ENCODE measurements at places on chromosomes 11 and 22.

GRCh38 chr22:37075822-37076433 lies 24.4 kb downstream of the KCTD17 start:
- no peak for DNase-seq

DNA sequence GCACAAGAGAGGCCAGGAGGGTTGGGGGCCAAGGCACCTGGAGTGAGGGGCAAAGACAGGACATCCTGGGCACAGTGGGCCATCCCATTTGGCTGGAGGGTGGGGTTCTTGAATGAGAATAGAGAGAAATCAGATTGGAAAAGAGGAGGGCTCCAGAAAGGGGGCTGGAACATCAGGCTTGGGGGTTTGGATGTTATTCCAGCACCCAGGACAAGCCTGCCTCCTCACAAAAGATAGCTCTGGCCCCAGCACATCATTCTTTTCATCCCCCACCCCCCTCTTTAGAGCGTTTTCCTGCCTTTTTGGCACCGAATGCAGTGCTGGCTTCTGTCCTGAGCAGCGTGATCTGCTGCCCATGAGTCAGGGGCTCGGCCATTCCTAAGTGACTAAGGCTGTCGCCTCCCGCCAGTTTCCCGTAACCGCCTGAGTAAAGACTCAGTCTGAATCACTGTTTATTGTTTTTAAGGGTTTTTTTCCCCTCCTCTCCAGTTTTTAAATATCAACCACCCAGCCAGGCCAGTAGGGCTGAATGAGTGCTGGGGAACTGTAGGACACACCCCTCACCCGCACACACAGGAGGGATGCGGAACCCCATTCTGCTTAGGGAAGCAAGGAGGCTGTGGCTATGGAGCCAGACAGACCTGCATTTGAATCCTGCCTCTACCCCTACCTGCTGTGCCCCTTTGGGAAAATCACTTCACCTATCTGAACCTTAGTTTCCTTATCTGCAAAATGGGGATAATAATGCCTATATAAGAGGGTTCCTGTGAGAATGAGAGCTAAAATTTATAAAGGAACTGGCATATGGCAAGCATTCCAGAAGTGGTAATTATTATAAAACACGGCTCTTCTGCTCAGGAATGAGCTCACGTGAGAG lies 32.4 kb upstream of the NAV2 start:
- DNase-seq: no peak

DNA sequence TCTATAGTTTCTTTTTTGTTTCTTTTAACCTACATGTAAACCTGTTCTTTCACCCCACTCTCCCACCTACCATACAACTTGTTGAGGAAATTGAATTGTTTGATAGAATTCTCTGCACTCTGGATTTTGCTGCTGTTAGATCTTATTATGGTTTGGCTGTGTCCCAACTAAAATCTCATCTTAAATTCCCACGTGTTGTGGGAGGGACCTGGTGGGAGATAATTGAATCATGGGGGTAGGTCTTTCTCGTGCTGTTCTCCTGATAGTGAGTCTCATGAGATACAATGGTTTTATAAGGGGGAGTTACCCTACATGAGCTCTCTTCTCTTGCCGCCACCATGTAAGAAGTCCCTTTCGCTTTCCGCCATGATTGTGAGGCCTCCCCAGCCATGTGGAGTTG lies 15.0 kb upstream of the PITPNB start:
- DNase-seq: no peak

DNA sequence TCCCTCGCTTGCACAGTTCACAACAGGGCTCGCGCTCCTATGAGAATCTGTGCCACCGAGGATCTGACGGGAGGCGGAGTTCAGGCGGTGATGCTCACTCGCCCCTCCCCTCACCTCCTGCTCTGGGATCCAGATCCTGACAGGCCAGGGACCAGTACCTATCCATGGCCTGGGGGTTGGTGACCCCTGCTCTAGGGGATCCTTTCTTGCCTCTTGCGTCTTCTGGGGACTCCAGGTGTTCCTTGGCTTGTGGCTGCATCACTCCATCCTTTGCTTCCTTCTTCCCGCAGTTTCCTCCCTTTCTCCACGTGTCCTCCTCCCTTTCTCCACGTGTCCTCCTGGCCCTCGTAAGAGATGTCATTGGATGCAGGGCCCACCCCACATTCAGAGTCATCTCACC lies 30.6 kb upstream of the KRTAP5-7 start:
- DNase-seq: no peak

GRCh38 chr11:45752106-45752505 lies 52.8 kb upstream of the SLC35C1 start:
- no peak for DNase-seq

GRCh38 chr11:47607380-47607779 lies 13.2 kb upstream of the C1QTNF4 start:
- DNase-seq: no peak

GRCh38 chr11:35065566-35065965 lies 73.4 kb upstream of the CD44 start:
- no peak for DNase-seq

- no peak for DNase-seq
Observed at GRCh38 chr22:45127866-45128265, 35.9 kb upstream of the NUP50 start.

DNA sequence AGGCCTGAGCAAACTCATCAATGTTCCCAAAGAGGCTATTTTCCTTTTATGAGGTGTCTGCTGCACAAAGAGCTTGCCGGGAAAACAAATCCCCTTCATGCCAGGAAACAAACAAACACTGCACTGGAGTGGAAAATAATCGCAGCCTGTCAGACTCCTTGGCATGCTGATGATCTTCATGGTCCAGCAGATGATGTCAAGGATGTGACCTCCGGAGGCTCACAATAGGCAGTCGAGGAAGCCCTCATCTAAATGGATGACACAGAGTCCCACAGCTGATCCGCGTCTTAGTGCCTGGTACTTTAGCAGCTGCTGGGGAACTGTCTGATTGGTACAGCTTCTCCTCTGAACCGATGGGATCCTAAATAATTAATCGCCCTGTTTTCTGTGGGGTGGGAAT lies 187.6 kb downstream of the TENM4 start:
- no peak for DNase-seq

- DNase-seq: no peak
Observed at GRCh38 chr22:45786726-45787125, 115.1 kb downstream of the ATXN10 start.

GRCh38 chr11:78377625-78378418 lies 39.8 kb downstream of the GAB2 start:
- DNase-seq: no peak

GRCh38 chr11:85628771-85629341 lies 463 bp downstream of the TMEM126B start:
- DNase-seq: no peak

- DNase-seq: no peak
Observed at GRCh38 chr11:64713781-64714363, 9.1 kb downstream of the NRXN2 start.

- DNase-seq: no peak
Observed at GRCh38 chr22:32579529-32580220, 105.1 kb downstream of the FBXO7 start.

- DNase-seq: no peak
Observed at GRCh38 chr11:62446091-62446490, 27.3 kb downstream of the SCGB1A1 start.

GRCh38 chr11:61129639-61130523 lies 27.6 kb downstream of the CD5 start:
- DNase-seq: no peak

DNA sequence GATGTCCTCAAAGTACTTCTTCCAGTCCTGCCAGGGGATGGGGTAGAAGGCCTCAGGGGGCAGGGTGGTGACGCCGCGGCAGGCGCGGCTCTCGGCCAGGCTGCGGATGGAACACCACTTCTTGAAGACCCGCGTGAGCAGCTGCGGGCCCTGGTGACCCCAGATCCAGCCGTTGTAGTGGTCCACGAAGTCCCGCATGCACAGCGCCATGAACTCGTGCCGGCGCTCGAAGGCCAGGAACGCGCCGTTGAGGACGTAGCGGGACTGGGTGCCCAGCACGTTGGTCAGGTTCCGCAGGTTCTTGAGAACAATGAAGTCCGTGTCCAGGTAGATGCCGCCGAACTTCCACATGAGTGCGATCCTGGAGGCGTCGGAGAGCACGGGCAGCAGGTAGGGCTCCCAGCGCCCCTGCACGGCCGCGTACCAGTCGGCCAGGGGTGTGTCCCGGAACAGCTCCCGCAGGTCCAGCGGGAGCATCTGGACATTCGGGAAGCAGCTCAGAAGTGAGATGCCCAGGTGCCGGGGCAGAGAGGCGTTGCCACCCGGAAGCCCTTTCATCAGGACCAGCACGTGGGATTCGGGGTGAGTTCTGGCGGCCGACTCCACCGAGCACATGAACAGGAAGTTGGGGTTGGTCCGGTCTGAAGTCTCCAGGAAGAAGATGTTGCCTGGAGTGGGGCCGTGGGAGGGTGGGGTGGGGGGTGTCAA lies 27.5 kb downstream of the A4GALT start:
- DNase-seq: no peak

DNA sequence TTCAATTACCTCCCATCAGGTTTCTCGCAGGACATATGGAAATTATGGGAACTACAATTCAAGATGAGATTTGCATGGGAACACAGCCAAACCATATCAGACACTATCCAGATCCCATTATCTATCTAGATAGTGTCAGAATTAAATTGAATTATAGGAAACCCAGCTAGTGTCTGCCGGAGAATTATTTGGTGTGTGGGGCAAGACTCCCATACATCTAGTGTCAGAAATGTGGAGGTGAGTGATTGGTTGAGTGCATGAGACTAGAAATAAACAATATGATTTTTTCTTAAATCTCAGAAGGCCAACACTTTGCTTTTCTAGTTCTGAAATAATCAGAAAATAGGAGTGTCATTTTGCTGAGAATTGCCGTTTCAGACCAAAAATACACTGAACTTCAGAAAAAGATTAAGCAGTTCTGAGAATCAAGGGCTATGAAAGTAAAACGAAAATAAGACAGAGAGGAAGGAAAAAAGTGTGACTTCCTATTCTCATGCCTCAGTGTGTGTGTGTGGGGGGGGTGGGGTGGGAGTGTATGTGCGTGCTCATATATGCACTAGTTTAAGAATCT lies 21.3 kb downstream of the CASP12 start:
- no peak for DNase-seq

- DNase-seq: no peak
Observed at GRCh38 chr22:23825246-23825905, 13.4 kb downstream of the DERL3 start.

DNA sequence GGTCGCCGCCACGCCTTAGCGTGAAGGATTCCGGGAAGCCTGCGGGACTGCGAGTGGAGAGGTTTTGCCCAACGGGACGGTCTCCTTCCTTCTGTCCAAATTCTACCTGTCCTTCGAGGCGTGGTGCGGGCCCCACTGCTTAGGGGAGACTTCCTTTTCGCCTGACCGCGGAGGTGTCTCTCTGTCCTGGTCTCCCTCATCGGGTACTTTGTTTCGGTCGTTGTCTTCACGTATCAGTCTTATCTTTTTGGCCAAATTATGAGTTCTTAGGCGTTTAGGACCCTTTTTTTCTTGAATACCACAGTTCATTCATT lies 388 bp downstream of the HINFP start:
- no peak for DNase-seq

DNA sequence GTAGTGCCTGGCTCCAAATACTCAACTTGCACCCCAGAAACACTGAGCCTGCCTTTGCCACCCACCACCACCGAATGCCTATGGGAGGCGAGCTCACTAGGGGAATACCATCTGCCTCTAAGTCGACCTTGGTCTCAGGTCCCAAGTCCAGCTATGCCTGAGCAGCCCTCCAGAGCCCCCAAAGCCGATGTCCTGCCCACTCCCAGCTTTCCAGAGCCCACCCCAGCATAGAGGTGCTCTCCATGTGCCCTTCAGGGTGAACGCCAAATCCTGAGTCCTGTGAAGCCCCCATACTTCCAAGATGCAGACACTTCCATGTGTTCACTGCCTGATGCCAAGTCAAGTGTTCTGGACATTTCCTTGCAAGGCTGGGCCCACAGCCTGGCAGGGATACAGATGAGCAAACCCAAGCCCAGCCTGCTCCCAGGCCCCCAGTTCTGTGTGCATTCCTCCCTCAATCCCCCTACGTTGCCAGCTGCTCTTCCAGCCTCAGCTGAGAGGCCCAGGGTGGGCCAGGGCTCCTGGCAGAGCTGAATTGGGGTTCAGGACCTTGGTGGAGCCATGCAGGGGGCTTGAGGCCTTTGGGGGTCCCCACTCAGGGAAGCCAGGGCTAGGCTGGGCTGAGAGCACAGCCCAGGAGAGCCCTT lies 2.6 kb upstream of the KMT5B start:
- no peak for DNase-seq

DNA sequence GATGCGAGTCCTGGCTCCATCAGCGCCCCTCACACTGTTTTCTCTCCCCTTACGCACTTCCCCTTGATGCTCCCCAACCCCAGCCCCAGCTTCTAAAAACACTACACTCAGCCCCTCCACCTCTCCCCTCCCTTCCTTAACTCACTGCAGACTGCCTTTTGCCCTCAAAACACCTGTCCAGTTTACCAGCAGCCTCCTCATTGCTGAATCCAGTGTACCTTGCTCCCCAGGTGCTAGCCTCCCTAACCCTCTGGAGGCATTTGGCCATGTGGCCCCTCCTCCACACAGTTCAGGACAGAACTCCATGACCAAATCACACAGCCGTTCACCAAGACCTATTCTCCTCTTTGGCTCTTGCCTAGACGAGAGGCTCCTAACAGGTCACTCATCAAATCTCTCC lies 2.8 kb upstream of the GALR3 start:
- DNase-seq: no peak

- DNase-seq: no peak
Observed at GRCh38 chr11:13283636-13284035, 6.0 kb downstream of the BMAL1 start.

GRCh38 chr22:22684580-22685561 lies 40.5 kb downstream of the GGTLC2 start:
- no peak for DNase-seq

GRCh38 chr22:31342389-31343140 lies 3.6 kb downstream of the PATZ1 start:
- no peak for DNase-seq

DNA sequence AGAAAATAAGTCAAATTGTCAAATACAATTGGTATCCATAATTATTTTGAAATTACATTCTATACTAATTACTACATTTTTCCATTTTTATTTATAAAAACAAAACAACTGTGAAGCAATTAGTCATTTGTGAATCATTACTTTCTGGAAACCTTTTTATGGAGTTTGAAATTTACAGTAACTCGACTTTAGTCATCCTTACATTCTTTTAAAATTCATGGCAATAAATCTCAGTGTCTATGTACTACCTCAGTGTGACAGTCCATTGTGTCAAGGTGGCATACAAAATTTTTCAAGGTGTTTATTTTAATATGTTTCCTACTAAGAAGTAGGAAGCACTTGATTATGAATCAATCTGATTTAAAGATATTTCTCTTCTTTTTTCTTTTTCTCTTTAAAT lies 1949.4 kb upstream of the RAG2 start:
- DNase-seq: no peak

DNA sequence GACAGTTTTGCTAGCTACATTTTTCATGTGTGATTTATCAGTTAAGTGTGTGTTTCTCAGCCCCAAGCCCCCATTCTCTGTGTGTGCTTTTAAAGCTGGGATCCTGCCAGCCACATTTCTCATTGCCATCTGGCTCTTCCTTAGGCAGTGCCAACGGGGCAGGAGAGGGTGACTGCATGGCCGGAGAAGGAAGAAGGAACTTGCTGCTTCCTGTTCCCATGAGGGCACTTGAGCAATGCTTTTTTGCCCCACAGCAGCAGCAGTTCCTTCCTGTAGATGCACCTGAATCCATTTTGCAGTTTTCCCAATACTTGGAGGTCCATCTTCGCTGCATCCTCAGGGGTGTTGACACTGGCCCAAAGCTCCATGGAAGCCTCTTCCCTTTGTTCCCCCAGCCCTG lies 37.5 kb downstream of the TNRC6B start:
- DNase-seq: no peak

GRCh38 chr22:34278121-34278520 lies 357.8 kb upstream of the LARGE1 start:
- DNase-seq: no peak

- DNase-seq: no peak
Observed at GRCh38 chr11:123187665-123188507, 7.2 kb downstream of the CLMP start.
